Muscle of leg (tissue), 16 donors: ENCODE measurements at places on chromosomes 4 and X. TPM values are rescaled to one million over a fixed set of nuclear protein-coding genes. Genes with fewer than 3 reads are reported as not detected.
A peak's percentile ranks its signal among the peaks of the same experiment; 100 is the strongest.

GRCh38 chr4:70688795-70689231, 481 bp downstream of the UTP3 start:
- peaks cover 6% of the 10 kb centered on the region for H3K36me3 ChIP-seq
- H3K4me3 ChIP-seq, result peak overlapping the region; percentile 87
- peak overlapping the region; percentile 96 for H3K27ac ChIP-seq
- H3K27me3 ChIP-seq, result no peaks in the 10 kb centered on the region
- peaks cover 10% of the 10 kb centered on the region for H3K4me1 ChIP-seq

- DNase-seq, result no peak
- H3K36me3 ChIP-seq, result no peaks in the 10 kb centered on the region
- H3K4me3 ChIP-seq, result no peak overlapping the region
- no peaks in the 10 kb centered on the region for H3K27me3 ChIP-seq
- no peak overlapping the region for H3K27ac ChIP-seq
Observed at GRCh38 chr4:58093352-58093751, 983.2 kb upstream of the IGFBP7 start.

GRCh38 chr4:14636563-14636962, 365.7 kb upstream of the CPEB2 start:
- H3K27ac ChIP-seq, result no peak overlapping the region
- no peak for DNase-seq
- H3K4me3 ChIP-seq, result no peak overlapping the region
- H3K4me1 ChIP-seq, result no peaks in the 10 kb centered on the region

GRCh38 chr4:138958519-138958918, 57.1 kb upstream of the NOCT start:
- no peaks in the 10 kb centered on the region for H3K36me3 ChIP-seq
- peaks cover 6% of the 10 kb centered on the region for H3K4me1 ChIP-seq
- H3K27ac ChIP-seq, result no peak overlapping the region
- DNase-seq, result no peak
- H3K4me3 ChIP-seq, result no peak overlapping the region

DNA sequence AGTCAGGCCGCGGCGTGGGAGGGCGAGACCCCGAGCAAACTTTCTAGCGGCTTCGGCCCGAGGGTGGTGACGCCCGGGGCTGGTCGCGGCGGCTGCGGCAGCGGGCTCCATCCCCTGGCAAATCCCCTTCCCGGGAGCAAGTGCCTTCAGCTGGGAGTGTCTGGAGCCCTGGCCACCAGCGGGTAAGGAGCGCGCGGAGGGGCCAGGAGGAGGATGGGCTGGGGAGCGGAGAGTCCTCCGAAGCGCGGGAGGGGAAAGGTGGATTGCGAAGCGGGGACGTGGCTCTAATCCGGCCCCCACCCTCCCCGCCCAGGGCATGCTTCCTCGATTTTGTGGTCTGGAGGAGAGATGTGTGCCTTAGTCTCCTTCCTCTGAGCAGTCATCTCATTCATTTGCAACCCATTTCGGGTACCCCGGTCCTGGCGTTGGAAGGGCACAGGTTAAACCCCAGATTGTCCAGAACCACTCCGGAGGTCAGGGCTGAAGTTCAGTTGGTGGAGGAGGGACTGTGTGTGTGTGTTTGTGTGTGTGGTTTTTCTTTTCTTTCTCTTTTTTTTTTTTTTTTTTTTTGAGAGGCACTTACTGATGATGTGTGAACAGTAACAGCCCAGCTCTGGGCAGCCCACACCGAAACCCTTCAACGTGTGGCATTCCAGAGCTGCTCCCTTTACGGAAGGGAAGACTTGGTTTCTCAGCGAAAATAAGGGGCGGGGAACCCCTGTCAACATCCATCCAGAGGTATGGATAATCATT, 516 bp downstream of the SGMS2 start:
- peaks cover 6% of the 10 kb centered on the region for H3K4me1 ChIP-seq
- no peaks in the 10 kb centered on the region for H3K36me3 ChIP-seq
- DNase-seq, result peak; percentile 69

- no peak for DNase-seq
- peaks cover 9% of the 10 kb centered on the region for H3K4me1 ChIP-seq
Observed at GRCh38 chr4:94531991-94532789, 80.4 kb downstream of the PDLIM5 start.

DNA sequence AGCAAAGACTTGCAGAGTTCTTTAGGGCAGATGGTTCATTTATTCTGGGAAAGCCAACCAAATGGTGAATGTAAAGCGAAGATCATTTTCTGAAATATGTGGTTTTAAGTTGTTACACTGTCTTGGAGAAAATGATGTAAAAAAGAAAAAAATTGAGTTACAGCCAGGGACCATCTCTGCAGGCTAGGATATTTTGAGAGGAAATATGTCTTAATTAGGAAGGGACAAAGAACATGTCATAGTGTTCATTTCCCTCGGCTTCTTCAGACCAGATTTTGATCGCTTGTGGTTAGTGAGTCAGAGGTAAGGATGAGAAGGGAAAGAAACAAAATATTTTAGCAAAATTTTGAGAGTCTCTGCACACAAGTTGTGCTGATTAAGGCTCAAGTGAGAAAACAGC, 59.0 kb upstream of the C1QTNF7 start:
- no peak overlapping the region for H3K4me3 ChIP-seq
- H3K36me3 ChIP-seq, result no peaks in the 10 kb centered on the region
- H3K27me3 ChIP-seq, result no peaks in the 10 kb centered on the region
- H3K27ac ChIP-seq, result no peak overlapping the region
- H3K4me1 ChIP-seq, result no peaks in the 10 kb centered on the region

DNA sequence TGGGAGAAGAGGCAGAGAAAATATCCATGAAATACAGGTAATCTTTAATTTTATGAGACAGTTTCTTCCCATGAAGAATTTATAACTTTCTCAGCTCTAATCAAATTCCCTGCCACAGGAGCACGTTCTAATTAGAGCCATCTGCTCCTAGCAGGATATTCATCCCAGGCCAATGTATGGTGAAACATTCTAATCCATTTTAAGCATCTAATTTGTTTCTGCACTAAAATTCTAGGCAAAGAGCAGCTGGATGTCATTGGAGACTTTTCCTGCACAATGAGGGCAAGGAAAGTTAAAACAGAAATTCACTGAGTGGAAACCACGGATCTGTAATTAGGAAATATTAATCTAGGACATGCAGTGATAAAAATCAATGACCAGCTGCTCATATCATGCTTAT, 107.7 kb upstream of the ZFP42 start:
- DNase-seq, result peak; percentile 56
- no peaks in the 10 kb centered on the region for H3K27me3 ChIP-seq
- no peaks in the 10 kb centered on the region for H3K4me1 ChIP-seq
- no peak overlapping the region for H3K27ac ChIP-seq

GRCh38 chrX:140724309-140724708, 14.8 kb downstream of the LINC00632 start:
- no peak for DNase-seq
- no peak overlapping the region for H3K27ac ChIP-seq
- no peaks in the 10 kb centered on the region for H3K36me3 ChIP-seq
- H3K27me3 ChIP-seq, result no peaks in the 10 kb centered on the region
- H3K4me1 ChIP-seq, result no peaks in the 10 kb centered on the region

Gene JCHAIN
- 2.3 TPM for total RNA-seq

Gene HSFX2
- total RNA-seq, result 0.75 TPM

Gene C4orf50
- total RNA-seq, result under 0.01 TPM

Gene ACE2
- total RNA-seq, result 0.04 TPM
